ENCODE measurements at places on chromosomes 2 and 18. TPM values are rescaled to one million over a fixed set of nuclear protein-coding genes. Genes with fewer than 3 reads are reported as not detected.

TFPI gene
- total RNA-seq: 489 TPM

AFF3 gene
- 3.4 TPM for total RNA-seq

ANKRD62 gene
- total RNA-seq: not detected

GALR1 gene
- not detected for total RNA-seq

RGPD5 gene
- 58.3 TPM for total RNA-seq

NAT8 gene
- not detected for total RNA-seq

ABCG8 gene
- total RNA-seq: not detected

RSAD2 gene
- 0.33 TPM for total RNA-seq

EML4 gene
- total RNA-seq: 59.7 TPM

DAPL1 gene
- not detected for total RNA-seq

NPPC gene
- 0.07 TPM for total RNA-seq

RGPD3 gene
- total RNA-seq: 0.20 TPM

POTEE gene
- not detected for total RNA-seq

FARSB gene
- total RNA-seq: 13.3 TPM

C2orf76 gene
- total RNA-seq: 7.0 TPM

RAB27B gene
- 10.6 TPM for total RNA-seq

Measured in smooth muscle cell of the pulmonary artery (primary cell).